ENCODE measurements at places on chromosomes 6 and 20. TPM values are rescaled to one million over a fixed set of nuclear protein-coding genes. Genes with fewer than 3 reads are reported as not detected.

Gene AP5S1
- polyA plus RNA-seq, result 10.6 TPM

Gene PPDPF
- polyA plus RNA-seq, result 118 TPM

GRCh38 chr6:149247385-149247763 lies 70.1 kb upstream of the TAB2 start:
- no peak for DNase-seq

GRCh38 chr20:46226602-46227001 lies 81.7 kb downstream of the CDH22 start:
- DNase-seq, result no peak

DNA sequence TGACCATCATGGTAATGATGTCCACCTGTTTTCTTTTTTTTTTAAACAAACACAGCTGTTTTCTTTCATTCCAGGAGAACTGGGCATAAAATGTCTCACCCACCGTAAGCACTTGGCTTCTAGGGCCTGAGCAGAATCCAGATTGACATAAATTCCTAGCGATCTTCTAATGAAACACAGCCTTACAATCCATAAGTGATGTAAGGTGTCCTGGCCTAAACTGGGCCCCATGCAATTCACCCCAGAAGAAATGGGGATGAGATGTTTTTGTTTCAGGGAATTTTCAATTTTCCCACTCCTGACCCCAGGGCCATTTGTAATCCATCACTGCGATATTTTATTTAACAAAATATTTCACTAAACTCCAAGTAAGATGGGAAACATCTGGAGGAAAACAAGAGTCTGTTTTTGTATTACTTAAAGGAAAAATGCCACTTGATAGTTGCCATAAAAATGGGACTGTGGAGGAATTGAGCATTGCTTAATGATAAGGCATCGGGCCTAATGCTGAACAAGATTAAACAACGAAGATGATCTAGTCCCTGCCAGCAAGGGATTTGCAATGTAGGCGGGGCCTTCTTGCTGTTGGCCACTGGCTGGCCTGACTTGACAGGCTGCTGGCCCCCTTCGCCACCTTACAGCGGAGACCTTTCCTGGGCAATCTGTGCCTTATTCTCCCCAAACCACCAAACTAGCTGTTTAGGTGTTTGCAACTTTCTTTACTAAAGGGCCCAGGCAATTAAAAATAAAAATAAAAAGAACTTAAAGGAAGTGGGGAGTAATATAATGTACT lies 183.7 kb downstream of the CD109 start:
- no peak for DNase-seq

GRCh38 chr20:63934271-63935068 lies 21.7 kb downstream of the UCKL1 start:
- no peak for DNase-seq

DNA sequence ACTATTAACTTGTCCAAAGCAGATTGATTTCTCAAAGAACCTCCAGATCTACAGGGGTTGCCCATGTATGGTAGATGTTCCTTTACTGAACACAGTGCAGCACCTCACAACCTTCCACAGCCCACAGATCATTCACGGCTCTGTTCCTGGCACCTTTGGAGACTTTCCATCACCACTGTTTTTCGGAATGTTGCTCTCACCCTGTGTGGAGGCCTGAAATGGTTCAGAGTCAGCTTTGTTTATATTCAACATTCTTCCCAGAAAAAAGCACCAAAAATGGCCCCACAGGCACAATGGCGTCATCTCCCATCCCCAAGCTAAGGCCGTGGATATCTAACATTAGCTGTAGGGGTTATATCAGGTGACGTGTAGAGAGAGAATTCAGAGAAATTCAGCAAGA lies 74.7 kb downstream of the DHX35 start:
- DNase-seq, result no peak

Gene TTK
- 33.2 TPM for polyA plus RNA-seq

DNA sequence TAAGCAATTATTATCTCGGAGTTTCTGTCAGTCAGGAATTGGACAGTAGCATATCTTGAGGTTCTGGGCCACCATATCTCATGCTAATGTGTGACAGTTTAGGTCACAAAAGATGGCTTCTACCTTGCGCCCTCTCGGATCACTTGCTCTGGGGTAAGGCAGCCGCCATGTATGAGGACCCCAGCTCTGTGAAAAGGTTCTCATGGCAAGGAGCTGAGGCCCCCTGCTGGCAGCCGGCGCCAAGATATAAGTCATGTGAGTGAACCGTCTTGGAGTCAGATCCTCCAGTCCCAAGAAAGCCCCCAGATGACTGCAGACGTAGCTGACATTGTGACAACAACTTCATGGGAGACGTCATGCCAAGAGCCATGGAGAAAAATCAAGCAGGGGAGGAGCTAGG lies 670.8 kb downstream of the KIF16B start:
- no peak for DNase-seq

Gene CTAGE9
- 0.55 TPM for polyA plus RNA-seq

DNA sequence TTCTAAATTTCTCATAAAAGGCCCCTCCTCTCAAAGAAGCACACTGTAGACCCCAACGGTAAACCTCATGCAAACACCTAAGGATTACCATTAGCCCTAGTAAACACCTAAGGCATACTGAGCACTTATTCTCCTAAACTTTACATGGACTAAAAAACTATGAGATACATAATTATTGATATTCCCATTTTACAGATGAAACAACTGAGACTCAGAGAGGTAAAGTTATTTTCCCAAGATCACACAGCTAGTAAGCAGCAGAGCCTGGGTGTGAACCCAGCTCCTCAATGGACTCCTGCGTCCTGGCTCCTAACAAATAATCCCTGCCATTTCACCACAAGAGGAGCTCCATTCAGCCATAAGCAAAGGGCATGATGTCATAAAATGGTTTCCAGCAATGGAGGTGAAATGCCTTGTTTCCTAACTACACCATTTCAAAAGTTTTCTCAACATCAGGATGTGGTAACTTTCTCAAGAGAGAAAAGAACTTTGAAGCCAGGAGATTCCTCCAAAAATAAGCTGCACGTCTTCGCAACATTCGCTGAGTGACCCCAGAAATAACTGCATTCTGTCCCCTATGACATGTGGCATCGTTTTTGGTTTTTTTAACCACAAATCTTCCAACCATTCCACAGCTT lies 4.1 kb downstream of the ATP9A start:
- DNase-seq, result no peak

DNA sequence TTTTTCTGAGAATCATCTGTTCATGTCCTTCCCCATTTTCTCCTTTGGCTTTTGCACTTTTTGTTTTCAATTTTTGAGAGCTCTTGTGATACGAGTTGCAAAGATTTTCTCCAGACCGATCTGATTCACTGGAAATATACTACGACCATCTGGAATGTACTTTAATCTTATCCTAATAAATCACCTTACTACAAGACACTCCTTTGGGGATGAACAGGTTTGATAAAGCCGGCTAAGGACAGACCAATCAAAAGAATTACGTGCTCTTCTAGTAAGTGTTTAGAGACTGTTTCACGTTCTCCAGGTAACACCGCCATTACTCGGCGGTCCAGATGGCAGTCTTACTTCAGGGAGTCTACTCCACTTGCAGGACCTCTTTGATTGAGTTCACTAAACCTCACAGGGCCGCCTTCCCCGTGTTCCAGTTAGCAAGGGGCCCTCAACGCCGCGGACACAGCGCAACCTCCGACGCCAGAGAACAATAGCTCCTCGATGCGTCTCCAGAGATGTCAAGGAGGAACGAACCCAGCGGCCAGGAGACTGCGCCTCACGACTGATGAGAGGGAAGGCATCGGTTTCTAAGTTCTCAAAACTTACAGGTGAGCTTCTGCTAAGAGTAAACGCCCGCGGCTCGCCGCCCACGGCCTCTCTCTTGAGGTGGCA lies 920 bp upstream of the WTAP start:
- no peak for DNase-seq

Gene FNDC1
- polyA plus RNA-seq, result 6.3 TPM

- no peak for DNase-seq
Observed at GRCh38 chr6:73586416-73586974, 65.7 kb upstream of the EEF1A1 start.

DNA sequence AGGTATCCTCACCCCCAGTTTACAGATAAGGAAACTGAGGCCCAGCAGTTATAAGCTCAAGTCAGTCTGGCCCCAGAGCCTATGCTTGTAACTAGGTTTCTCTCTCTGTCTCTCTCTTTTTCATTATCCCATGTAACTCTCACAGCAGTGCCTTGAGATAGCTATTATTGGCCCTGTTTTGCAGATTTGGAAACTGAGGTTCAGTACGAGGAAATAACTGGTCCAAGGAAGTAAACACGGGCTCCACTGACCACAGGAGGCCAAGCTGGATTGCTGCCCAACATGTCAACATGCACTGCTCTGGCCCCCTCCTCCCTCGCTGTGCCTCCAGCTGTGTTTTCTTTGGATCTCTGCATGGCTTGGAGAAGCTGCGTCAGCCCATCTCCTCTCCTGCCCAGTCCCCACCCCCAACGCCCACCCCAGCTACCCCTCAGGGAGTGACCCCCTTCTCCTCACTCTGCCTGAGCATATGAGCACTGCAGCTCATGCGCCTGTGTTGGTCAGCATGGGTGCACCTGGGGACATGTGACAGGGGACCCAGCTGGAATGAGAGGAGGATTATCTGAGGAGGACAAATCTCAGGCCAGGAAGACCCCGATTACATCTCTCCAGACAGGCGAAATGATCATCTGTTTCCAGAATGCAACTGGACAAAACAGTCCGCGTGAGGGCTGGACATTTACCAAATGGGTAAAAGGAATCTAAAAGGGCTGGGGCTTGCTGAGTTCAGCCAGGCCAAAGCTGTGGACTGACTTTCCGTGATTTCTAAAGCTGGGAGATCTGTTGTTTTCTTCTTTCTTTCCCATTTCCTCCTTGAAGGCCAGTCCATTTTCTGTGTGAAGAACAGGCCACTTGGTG lies 7.8 kb upstream of the PLTP start:
- peak; percentile 75 for DNase-seq

DNA sequence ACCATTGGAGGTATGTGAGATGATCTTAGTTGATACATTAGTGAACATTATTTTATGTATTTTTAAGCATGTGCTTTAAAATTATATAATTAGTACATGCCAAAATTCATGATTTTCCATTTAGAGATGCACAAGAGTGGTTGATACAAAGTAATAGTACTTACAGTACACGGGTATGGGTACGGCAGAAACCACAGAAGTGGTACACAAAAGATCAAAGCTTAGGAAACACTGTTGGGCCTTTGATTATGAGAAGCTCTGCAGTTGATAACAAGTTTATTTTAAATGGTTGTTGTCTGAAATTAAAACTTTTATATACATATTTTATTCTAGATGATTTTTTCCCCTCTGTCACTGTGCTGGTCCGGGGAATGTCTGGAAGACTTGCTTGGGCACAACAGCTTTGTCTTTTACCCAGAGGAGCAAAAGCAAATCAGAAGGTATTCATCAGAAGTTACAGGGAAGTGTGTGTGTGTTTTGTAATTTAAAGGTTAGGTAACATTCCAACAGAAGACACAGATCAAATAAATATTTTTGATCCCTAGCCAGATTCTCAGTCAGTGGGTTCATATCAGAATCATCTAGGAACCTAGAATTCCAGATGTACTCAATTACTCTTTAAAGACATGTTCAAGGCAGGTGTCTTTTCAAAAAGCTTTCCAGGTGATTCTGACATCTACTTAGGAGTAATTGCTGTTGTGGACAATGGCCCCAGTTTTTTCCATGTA lies 32.5 kb upstream of the ADIG start:
- DNase-seq, result no peak

DNA sequence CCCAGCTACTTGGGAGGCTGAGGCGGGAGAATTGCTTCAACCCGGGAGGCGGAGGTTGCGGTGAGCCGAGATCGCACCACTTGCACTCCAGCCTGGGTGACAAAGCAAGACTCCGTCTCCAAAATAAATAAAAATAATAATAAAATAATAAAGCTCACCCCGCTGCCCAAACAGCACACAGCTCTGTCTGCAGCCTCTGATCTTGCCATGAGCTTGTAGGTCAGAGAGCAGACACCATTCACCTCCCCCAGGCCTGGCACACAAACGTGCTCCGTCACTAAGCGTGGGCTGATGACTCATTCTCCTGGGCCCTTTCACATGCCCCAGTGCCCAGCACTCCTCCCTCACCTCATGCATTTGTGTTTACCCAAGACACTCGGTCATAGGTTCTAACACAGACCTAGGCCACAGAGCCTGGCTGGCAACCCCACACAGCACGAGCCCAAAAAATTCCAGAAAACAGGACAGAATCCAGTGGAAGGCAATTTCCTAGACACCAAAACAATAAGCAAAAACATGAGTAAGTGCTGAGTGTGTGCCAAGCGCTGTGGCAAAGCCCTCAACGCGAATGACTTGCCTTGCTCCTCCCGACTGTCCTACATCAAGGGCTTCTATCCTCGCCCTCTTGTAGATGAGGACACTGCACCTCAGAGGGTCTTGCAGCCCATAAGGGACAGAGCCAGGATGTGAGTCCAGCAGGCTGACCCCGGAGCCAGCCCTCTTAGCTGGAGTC lies 18.0 kb downstream of the ATP9A start:
- DNase-seq, result no peak

Gene TSPO2
- 0.76 TPM for polyA plus RNA-seq

GRCh38 chr6:20691185-20691584 lies 156.9 kb downstream of the CDKAL1 start:
- no peak for DNase-seq

Gene ZNF391
- polyA plus RNA-seq, result 13.5 TPM

Gene EFCAB8
- polyA plus RNA-seq, result 0.55 TPM

Gene AIF1
- polyA plus RNA-seq, result 60.5 TPM

Gene POM121L2
- polyA plus RNA-seq, result not detected

DNA sequence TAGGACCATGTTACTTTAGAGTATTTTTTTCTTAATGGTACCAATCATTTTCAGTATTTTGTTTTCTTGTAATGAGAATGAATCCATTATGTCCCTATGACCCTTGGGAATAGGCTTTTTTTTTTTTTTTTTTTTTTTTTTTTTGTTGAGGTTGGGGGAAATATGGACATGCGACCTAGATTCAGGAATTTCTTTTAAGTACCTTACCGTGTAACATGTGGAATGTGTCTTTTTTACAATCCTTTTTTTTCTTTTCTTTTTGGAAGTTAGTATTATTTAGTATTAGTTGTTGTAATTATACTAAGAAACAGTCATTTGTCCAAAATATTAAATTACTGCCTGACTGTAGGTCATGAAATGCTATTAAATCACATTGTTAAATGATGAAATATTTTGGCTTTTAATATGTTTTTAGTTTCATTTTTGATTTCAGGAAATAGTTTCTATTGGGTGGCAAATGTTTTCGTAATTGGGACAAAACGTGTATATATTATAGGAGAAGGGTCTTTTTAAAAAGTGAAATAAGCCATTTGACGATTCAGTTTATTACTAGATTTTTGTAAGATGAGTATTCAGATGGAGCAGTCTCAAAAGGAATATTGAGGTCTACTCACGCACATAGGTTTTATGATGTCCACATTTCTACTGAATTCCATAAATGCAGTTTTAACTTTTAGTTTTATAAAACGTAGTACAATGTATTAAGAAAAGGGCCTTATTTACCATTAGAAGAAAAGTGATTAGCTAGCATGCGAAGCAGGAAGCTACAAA lies 4.9 kb downstream of the ARID1B start:
- DNase-seq, result no peak

GRCh38 chr6:101689156-101689555 lies 295.6 kb downstream of the GRIK2 start:
- DNase-seq, result no peak
